NCI-H1105 (cell line): ENCODE measurements at places on chromosomes 2 and 18.

GRCh38 chr2:204144492-204144891 lies 207.9 kb downstream of the ICOS start:
- no peak for DNase-seq

DNA sequence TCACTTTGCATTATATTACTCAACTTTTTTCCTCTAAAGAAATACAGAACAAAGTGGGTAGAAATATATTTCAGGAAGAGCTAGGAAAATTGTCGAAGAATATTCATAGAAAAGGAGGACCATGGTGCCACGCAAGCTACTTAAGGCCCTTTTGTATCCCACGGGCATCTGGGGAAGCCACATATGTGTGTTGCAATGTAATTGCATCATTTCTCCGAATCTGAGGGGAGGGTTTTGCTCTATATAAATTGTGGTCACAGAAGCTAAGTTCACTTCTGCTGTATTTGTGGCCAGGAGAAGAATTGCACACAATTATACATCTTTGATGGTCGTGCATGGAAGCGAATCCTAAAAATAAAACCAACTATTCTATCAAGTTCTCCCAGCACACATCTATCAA lies 360.3 kb downstream of the IRS1 start:
- no peak for DNase-seq

DNA sequence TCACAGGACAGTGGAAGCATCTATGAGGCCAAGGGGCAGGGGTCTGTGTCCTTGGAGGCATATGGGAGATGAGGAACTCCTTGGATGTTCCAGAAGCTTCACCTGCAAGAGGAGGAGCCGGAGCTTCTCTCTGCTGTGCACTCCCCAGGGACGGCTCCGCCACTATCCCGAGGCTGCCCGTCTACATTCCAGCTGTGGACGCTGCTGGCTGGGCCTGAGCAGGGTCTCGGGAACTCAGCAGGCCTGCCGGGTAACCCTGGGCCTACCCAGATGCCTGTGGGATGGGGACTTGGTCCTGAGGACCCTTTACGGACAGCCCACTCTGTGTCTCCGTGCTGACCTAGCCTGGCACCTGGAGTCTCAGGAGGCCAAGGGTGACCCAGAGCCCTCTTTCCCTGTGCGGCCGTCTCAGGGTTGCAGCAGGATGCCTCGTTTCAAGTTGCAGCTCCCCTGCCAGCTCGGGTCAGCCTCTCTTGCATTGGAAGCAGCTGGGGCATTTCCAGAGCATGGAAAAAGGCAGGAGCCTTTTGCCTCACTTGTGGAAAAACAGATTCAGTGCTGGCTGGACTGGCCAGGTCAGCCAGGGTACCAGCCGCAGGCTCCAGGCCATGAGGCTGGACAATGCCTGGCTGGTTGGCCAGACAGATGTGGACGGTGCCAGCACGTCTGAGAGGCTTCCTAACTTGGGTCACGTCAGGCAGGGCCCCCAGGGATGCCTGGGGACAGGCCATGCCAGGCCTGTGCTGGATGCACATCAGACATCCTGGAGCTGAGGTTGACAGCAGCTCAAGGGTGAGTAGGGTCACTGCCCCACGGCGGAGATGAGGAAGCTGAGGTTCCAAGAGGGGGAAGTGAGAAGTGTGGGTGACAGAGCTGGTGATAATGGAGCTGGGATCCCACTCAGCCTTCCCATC lies 41.5 kb downstream of the SCTR start:
- no peak for DNase-seq

DNA sequence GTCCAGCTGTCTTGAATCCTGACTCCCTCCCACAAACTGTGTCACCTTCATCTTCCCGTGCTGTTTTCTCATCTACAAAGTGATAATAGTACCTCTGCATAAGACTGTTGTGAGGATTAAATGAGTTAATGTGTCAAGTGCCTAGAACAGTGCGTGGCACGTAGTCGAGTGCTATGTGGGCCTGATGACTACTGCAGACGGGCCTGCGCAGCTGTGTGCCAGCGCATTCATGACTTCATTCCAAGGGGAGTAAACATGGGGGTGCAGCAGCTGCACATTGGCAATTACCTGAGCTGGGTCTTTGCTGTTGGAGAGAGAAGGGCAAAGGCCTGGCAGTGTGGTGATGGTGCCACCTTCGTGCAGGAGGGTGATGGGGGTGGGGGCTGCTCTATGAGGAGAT lies 5.0 kb downstream of the TEX44 start:
- DNase-seq, result no peak

DNA sequence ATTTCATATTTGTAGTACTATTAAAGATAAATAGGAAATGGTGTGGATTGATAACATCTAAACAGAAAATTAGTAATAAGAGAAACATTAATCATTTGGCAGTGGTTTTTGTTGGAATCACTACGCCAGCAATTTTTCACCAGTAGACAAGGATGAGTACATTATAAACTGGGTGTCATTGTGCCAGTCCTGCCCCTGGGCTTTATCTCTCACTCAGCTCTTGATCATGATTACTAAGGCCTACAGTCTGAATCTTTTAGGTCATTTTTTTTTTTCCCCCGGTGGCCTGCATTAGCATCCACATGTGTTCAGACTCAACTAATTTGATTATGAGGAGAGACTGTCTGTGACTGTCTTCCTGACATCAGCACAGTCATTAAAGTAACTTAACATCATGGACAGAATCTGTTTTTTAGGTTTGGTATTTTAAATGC lies 16.2 kb downstream of the GULP1 start:
- no peak for DNase-seq

DNA sequence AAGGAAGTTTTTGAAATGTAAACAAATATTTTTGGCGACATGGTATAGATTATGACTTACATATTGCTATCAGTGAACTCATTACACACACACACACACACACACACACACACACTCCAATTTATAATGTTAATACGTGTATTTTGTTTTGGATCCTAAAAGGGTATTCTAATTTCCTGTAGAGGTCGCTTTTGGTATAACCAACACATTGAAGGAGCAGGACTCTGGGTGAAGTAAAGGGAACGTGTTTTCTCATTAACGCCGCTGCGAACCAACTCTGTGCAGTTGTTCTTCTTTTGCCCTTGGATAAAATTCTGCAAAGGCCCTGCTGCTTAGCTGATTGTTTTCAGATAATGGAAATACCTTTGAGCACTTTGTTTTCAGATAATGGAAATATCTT lies 190.4 kb downstream of the PMAIP1 start:
- DNase-seq, result no peak

DNA sequence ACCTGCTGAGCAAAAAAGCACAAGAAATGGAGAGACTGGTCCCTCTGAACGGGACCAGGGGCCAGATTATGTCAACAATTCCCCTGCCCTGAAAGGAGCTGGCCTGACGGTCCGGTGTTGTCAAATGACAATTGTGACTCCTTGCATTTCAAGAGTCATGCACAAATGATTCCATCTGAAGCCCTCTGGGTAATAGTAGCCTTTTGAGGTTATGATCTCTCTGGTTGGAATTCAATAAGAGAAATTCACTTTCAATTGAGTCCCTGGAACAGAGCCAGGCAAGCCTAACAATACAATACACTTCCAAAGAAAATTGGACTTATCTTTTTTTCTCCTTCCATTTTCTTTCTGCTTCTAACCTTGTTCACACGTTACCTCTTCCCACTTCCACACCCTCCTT lies 116.9 kb downstream of the C1D start:
- no peak for DNase-seq

DNA sequence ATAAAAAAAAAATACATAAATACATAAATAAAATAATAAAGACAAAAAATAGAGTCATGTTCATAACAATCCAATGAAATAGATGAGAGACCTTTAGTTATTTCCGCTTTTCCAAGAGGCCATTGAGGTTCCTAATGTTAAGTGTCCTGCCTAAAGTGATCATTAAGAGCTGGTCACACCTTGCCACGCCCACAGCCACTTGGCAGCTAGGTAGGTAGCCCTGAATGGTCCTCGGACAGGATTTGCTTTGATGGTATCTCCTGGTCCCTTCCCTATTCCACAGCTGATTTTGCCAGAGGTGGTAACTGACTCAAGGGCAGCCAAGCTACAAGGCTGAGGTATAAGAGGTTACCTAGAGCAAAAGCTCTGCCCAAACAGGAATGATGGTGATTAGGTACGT lies 24.5 kb upstream of the TANC1 start:
- DNase-seq, result no peak

DNA sequence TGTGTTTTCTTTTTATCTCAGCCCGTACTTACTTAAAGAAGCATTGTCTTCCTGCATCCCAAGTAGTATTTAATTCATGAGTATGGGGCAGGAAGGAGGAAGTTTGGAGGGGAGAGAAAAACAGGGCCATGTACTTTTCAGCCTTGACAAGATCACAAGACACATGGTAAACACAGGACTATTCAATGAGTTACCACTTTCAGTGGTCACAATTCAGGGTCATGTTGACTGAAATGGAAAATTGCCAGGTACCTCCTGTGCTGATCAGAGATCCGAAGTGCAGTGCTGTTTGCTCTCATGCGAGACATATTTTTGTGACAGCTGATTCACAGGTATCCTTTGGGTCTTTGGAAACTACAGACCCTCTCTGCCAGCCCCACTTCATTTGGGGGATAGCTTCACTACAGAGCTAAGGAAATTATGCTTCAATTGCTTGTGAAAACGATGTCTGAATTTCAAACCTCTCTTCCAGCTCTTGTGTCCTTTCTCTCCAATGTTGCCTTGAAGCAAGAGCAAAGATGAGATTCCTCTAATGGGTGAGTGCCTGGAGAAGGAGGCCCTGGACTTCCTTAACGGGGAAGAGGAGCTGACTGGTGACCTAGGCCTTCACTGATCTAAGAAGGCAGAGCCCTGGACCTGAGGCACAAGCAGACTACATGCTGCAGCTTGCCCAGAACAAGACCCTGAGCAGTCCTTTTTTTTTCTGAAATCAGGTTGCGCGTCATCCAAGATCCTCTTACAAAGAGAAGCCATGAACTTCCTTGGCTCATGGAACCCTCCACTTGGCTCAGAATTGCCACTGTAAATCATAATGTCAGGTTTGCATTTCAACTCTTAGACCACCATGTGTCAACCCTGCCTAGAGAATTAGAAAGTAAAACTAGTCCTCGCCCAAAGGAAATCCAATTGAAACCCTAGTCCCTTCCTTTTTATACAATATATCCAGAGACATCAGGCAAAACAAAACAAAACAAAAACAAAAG lies 44.1 kb downstream of the EVA1A start:
- peak; percentile 5 for DNase-seq

- DNase-seq, result no peak
These were observed 90.8 kb downstream of the EPB41L3 start for GRCh38 chr18:5452943-5453443.

DNA sequence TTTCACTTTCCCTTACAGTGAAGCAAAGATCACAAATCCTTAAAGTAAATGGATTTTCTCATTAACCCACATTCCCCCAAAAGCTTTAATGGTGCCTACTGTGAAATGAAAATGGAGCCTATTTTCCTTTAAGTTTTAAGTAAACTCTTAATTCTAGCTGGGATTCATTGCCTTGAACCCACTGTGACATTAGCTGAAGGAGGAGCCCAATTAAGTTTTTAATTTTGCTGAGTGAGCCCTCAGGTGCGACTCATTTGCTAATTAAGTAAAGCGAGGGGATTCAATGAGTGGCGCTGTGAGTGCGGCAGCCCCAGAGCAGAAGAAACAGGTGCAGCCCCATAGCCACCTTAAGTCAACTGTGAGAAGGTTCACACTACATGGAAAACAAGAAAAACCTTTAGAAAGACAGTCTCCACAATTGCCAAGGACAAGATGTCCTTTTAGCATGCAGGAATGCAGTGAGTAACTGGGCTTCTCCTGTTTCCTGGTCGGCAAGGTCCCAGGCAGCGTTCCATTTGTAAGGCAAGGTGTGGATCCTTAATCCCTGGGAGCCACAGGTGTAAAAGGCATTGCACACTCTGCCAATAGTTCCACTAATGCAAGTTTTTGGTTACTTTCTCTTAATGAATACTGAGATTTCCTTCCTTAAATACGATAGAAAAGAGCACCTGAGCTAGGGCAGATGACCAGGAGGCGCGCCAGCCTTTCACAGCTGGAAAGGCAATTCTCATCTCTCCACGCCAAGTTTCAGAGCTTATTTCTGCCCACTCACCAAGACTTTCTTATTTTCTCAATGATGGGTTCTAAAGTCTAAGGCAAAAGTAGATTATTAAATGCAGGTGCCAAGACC lies 87.7 kb downstream of the TMEM18 start:
- DNase-seq, result no peak

GRCh38 chr2:197893403-197894177 lies 89.2 kb downstream of the PLCL1 start:
- no peak for DNase-seq

DNA sequence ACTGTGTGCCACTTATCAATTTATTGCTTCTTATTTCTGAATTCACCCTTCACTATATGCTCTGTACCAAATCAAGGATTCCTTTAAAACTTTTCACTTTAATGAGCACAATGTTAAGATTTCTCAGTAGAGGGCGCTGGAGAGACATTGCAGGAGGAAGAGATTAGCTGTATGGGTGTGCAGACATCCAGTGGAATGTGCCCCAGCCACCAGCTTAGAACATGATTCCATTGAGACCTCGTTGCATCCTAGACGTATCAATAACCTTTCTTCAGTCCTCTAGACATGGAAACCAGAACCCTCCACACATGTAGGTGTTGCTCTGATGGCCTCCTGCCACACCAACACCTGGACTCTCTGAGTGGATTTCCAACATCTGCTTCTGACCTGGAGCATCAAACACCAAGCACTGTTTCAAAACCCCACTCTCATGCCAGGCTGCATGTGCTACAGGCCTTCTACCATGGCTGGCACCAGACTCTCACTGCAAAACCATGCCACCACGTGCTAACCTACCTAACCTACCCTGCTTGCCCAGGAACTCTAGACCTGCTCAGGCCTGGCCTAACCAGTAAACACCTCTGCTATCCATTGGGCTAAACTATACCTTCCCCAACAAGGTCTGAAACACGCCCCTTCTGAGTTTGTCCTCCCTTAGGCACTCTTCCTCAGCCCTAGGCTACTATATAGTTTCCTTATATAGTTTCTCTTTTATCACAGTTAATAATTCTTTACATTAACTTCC lies 633.2 kb upstream of the PKDCC start:
- DNase-seq, result no peak

DNA sequence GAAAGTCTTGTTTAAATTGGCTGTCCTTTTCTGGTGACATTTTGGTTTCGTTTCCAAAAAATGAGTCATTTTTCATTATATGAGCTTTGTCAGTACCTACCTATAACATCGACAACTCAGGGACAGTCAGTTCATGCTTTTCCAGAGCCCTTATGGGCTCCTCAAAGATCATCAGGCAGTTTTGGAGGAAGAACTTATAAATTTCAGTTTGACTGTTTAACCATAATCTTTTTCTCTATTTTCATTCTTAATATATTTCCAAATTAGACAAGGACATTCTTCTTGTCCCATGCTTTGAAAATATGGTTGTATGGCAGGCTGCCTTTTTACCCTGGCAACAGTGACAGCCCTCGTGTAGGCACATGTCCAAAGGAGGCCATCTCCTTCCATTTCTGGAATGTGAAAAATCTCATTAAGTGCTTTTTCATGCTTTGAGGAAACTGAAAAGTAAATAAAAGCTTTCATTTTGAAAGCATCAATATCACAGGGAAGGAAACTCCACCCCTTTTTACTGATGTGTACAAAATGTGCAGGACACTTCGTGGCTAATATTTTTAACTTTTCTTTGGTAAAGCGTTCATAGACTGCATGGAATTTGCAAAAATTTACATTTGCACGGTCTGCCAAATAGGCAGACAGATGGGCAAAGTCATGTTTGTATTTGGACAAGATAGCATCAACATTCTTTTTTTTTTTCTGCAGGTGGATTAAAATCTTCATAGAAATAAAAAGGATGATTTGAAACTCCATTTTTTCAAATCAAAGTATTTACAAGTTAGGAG lies 7.2 kb upstream of the PROC start:
- no peak for DNase-seq
